ENCODE measurements at places on chromosomes 2 and 18. TPM values are rescaled to one million over a fixed set of nuclear protein-coding genes. Genes with fewer than 3 reads are reported as not detected.

DNAH7 gene
- total RNA-seq, result 0.12 TPM

IL1R1 gene
- total RNA-seq, result 506 TPM

RTP5 gene
- not detected for total RNA-seq

TMEM198 gene
- total RNA-seq, result 6.4 TPM

PLGLB2 gene
- 0.68 TPM for total RNA-seq

LYPD1 gene
- total RNA-seq, result not detected

OTOF gene
- 0.54 TPM for total RNA-seq

Data from cardiac ventricle fibroblast (primary cell).